ENCODE measurements at places on chromosomes 13 and 19.
A peak's percentile ranks its signal among the peaks of the same experiment; 100 is the strongest.

DNA sequence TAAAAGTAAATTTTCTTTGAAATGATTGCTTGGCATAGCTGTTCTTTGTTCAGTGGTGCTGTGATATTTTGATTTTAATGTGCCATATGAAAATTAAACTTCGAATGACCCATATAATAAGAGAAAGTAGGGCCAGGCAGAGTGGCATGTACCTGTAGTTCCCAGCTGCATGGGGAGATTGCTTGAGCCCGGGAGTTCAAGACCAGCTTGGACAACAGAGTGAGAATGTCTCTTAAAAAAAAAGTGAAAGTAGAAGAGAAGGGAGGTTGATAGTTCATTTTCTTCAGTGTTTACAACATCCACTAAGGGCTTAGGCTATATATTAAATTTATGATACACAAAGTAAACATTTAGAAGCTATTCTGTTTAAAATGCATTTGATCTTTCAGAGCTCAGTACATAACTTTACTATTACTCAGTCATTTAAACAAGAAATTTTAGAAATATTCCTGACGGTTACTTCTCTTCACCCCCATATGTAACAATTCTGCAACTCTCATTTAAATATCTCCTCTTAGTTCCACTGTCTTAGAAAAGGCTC is 17.2 kb upstream of the RFC3 start:
- DNase-seq = no peak

GRCh38 chr13:24264976-24265375 is 44.4 kb upstream of the C1QTNF9 start:
- DNase-seq = no peak

- DNase-seq = no peak
Measured at GRCh38 chr13:59946944-59947343, 216.8 kb downstream of the DIAPH3 start.

DNA sequence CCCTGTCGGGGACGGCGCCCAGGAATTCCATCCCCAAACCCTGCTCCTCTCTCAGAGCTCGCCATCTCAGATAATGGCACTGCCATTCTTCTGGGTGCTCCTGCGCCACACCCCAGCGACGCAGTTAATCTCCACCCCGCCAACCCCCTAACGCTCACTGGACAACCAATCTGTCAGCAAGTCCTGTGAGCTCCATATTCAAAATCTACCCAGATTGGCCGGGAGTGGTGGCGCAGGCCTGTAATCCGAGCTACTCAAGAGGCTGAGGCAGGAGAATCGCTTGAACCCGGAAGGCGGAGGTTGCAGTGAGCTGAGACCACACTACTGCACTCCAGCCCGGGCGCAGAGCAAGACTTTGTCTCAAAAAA is 18.6 kb downstream of the FCGBP start:
- no peak for DNase-seq

- DNase-seq = no peak
Measured at GRCh38 chr13:91313581-91313980, 33.9 kb upstream of the MIR17HG start.

- DNase-seq = no peak
Measured at GRCh38 chr13:76991432-76991795, 467 bp upstream of the CLN5 start.

DNA sequence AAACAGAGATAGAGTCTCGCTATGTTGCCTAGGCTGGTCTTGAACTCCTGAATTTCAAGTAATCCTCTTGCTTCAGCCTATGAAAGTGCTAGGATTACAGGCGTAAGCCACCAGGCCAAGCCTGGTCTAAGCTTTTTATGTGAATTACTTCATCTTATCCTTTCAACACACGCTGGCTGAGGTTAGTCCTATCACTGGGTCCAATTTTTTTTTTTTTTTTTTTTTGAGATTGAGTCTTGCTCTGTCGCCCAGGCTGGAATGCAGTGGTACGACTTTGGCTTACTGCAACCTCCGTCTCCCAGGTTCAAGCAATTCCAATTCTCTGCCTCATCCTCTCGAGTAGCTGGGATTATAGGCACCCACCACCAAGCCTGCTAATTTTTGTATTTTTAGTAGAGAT is 10.4 kb downstream of the MYO1F start:
- no peak for DNase-seq

DNA sequence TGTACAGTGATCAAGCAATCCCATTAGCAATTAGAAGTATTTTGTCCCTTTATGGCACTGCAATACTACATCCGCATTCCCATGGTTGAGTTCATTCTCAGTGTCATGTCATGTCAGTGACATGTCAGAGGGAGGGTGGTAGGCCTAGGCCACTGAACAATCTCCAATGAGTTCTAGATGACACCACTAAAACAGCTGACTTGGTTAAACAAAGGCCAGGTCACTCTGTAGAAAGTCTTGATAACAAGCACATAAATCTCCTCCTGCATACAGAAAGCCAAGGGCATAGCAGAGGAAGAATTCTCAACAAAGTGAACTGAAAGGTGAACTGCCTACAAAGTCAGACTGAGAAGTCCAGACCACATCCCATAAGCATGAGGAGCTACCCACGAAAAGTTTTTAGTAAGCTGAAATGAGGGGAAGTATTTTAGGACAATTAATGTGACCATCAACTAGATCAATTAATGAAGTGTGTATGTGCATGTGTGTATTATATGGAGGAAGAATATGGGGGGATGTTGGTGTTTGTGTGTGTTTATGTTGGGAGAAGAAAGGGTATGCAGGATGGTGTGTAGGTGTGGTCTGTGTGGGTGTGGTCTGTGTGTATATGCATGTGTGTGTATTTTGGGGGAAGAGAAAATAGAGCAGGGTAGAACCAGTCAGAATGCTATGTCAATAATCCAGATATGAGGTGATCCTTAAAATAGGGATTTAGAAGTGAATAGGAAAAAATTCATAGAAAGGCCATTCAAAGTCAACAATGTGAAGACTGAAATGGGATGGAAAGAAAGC is 67.7 kb downstream of the TBC1D4 start:
- DNase-seq = no peak

GRCh38 chr13:77345150-77345780 is 18.4 kb upstream of the MYCBP2 start:
- DNase-seq = no peak

DNA sequence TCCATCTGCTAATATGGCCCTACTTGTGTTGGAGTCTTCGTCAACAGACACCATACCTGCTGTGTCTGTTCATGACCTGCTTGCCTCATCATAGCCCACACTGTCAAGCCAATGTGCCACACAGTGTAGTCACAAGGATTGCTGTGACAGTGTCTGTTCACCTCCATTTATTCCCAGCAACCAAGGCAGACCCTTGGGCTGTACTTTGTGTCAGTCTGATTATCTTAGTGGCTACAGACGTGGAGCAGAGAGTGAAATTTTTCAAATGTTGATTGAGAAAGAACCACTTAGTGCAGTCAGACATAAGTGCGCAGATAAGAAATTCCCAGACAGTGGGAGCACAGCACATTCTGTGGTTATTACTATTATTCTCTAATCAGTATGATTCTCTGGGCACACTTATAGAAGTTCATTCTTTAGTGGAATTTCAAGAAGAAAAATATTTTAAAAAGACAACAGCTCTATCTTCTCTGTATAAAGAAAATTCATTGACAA is 184.6 kb downstream of the GPC6 start:
- DNase-seq = no peak

GRCh38 chr19:35846038-35846668 is 6.2 kb downstream of the NPHS1 start:
- DNase-seq = no peak

GRCh38 chr13:94416454-94417080 is 62.9 kb downstream of the DCT start:
- no peak for DNase-seq

DNA sequence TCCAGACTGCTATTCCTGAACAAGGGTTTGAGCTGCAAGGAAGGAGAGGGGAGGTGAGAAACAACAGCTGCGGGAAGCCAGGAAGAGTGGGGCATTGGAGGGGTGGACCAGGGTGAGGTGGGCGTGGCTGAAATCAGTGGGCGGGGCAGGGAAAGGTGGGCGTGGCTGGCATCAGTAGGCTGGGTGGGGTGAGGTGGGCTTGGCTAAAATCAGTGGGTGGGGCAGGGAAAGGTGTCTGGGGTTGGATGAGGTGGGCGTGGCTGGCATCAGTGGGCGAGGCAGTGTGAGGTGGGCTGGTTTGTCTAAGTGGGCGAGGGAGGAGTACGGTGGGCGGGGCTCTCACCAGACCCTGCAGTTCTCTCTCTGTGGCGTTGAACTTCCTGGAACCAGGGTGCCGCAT is 87.6 kb downstream of the MUC16 start:
- DNase-seq = no peak

DNA sequence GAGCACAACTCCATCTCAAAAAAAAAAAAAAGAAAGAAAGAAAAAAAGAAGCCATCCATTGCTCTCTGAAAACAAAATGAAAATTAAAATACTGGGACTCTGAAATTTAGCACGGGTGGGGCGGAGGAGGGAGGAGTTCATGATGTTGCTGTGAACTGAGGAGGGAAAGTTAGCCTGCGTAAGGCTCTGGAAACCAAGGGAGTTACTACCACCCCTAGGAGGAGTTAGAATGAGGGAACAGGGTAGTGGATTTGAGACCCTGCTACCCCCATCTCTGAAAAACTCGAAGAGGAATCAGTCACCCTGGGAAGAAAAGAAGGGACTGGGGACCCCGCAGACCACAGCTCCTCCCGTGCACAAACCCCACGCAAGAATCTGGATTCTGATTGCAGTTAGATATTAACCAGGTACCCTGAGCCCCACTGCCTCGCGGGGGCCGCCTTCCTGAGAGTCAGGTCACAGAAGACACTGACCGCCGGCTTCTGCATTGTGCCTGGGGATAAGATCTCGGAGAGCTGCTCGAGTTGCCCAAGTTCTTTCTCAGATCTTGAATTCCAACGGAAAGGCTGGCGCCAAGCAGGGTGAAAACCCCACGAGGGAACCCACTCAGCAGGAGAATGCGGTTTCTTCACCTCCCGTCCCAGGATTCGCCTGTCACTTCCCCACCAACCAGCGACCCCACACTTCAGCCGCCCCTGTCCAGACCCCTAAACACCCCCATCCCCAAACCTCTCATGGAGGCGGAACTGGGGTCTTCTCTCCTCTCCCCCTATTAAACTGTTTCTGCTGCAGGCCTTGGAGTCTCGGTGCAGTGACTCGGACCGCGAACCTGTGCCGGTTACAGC is 870 bp downstream of the ZNF442 start:
- DNase-seq = no peak

GRCh38 chr19:6744381-6745301 is 5.2 kb downstream of the TRIP10 start:
- peak; percentile 68 for DNase-seq

DNA sequence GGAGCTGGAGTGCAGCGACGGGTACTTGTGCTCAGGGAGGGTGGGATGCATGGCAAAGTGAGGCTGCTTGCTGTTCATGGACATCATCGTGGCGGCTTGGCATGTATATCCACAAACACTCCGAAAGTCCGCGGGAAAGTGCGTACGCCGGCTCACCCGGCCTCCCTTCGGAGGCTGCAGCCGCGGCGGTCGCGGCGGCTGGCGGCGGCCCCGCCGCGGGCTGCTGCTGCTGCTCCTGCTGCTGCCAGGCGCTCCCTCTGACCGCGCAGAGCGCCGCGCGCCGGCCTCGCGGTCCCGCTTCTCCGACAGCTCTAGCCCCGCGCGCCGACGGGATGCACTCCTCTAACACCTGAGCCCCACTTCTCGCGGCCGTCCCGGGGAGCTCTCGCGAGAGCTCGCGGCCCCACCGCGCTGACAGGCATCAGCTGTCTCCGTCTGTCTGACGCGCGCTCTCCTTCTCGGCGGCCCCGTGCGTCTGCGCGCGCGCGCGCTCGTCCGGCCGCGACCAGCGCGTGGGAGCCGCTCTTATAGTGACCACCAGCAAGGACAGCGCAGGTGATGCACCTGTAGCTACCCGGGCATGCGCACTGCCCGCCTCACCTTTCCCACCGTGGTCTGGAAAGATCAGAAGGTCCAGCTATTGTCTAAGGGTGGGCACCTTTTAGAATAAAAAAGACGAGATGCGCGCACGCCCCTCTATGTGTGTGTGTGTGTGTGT is at the start of gene POU4F1:
TSS of gene POU4F1 (minus strand) at position 313 of the 718 bp plus-strand sequence. CDS start at position 87, 226 bp downstream.
- peak; percentile 21 for DNase-seq

- DNase-seq = no peak
Measured at GRCh38 chr13:85243831-85244230, 555.4 kb downstream of the SLITRK6 start.

DNA sequence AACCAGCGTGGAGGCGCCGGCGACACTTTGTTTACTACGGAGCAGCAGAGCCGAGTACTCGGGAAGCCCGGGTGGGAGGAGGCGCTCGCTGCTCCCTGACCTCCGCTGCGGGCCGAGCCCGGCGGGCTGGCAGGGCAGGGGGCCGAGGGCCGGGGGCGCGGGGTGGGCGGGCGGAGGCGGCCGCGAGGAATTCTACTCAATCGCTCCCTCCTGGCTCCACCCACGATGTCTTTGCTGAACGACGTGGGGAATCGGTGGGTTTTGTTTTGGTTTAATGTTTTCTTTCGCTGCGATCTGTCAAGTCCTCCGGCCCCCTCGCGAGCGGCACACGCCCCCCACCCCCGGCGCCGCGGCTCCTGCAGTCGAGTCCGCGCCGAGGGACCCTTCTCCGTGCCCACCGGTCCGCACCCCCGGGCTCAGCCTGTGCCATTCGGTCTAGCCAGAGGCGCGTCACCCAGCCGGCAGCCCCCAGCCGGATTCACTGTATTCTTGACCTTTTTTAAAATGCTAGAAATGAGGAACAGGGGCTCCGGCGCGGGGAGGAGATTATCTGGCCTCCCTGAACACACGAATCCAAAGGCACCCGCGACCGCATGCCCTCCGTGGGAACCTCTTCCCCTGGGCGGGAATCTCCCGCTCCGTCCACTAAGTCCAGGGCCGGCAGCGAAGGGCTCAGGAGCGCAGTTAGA is 636 bp upstream of the FOXO1 start:
- DNase-seq = peak; percentile 83

GRCh38 chr13:39317291-39317690 is 279.0 kb downstream of the NHLRC3 start:
- DNase-seq = no peak

GRCh38 chr19:19480688-19481087 is 34.7 kb downstream of the TSSK6 start:
- no peak for DNase-seq

- no peak for DNase-seq
Measured at GRCh38 chr13:40508767-40509342, 157.6 kb downstream of the FOXO1 start.
